Sigmoid colon (tissue), 7 donors: ENCODE measurements at places on chromosomes 5 and 9. TPM values are rescaled to one million over a fixed set of nuclear protein-coding genes. Genes with fewer than 3 reads are reported as not detected.

The TEX48 gene
- not detected for total RNA-seq

DNA sequence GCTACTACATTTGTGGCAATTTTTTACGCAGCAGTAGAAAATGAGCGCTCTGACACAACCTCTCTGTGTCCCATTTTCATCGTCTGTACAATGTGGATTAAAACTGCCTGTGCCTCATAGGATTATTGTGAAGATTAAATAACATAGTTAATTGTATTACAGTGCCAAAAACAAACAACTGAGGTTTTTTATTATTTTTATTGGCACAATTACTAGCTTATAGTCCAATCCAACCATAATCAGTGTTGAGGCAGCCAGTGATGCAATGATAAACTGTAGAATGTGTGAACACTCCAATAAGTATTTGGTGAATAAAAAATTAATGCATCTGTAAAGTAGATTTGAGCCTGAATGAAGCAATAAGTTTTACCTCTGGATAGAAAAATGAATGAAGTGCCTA, 588.3 kb downstream of the DNAH5 start:
- DNase-seq: no peak
- no peaks in the 10 kb centered on the region for H3K27me3 ChIP-seq
- no peaks in the 10 kb centered on the region for H3K36me3 ChIP-seq

GRCh38 chr5:171593976-171594375, 174.5 kb downstream of the FGF18 start:
- H3K27ac ChIP-seq: no peak overlapping the region
- H3K36me3 ChIP-seq: no peaks in the 10 kb centered on the region
- DNase-seq: no peak
- H3K27me3 ChIP-seq: no peaks in the 10 kb centered on the region

DNA sequence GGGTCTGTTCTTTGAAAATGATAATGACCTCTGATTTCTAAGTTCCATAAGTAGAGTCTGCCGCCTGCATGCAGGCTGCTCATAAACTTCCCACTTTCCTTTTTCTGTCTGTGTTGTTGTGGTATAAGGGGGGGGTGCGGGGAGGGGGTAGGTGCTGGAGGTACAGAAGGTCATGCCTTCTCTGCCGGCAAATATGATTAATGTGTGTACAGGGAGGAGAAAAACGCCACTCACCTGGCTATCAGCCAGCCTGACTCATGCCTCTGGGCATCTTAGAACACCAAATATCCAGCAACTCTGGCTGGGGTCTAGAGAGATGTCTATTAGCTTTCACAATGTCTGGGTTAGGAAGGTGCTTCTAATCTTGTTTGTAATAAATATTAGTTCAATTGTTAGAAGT, 128.3 kb downstream of the EFNA5 start:
- DNase-seq: peak; percentile 87
- H3K27me3 ChIP-seq: no peaks in the 10 kb centered on the region
- H3K4me3 ChIP-seq: peak overlapping the region; percentile 3
- H3K4me1 ChIP-seq: peaks cover 29% of the 10 kb centered on the region

DNA sequence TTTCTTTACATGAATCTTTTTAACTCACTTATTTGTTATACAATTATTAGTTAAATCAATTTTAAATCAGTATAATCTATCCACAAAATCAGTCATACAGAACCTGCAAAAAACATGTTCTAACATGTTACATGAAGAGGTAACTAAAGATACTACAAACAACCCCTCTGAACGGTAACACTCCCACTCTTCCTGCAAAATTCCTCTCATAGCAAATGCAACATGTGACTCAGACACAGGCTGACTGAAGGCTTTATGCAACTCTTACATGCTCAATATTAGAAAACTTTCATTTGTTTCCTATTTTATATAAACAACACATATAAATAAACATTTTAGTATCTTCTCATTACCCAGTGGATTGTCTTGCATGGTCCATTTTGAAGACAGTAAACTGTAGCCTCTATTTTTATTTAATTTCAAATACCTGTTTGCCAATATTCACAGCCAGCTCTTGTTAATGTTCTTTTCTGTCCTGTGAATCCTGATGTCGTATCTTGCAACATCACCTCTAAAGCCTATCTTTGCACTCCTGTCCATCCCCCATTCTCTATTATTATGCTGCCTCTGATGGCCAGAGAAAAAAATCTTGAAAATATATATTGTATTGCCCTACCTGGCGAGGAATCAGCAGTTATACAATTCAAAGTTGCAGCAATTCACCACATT, 100.5 kb upstream of the CCDC152 start:
- no peak overlapping the region for H3K27ac ChIP-seq
- no peaks in the 10 kb centered on the region for H3K27me3 ChIP-seq
- DNase-seq: no peak
- H3K4me3 ChIP-seq: no peak overlapping the region

DNA sequence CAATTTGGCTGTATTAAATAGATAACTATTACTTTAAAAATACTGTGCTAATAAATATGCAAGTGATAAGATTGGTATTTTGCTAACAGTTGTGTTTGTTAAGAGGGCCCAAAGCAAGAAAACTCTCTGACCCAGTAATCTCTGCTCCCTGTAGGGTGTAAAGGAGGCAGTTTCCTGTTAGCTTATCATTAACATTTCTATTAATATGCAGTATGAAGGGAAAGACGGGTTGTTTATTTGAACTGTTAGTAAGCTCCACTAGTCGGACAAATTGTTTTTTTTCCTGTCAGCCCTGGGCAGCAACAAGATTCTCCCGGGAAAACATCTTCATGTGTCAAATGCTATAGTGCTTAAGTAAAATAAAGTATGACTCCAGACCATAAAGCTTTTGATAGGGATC, 35.6 kb downstream of the ERP44 start:
- H3K27me3 ChIP-seq: no peaks in the 10 kb centered on the region
- H3K4me3 ChIP-seq: no peak overlapping the region
- DNase-seq: no peak
- no peak overlapping the region for H3K27ac ChIP-seq
- H3K4me1 ChIP-seq: peaks cover 8% of the 10 kb centered on the region
- H3K36me3 ChIP-seq: peaks cover 8% of the 10 kb centered on the region

- no peak overlapping the region for H3K4me3 ChIP-seq
- H3K27ac ChIP-seq: peak overlapping the region; percentile 83
- H3K4me1 ChIP-seq: no peaks in the 10 kb centered on the region
- no peaks in the 10 kb centered on the region for H3K27me3 ChIP-seq
Measured at GRCh38 chr5:177537389-177538361, 16.7 kb downstream of the FAM193B start.

- DNase-seq: no peak
- H3K36me3 ChIP-seq: no peaks in the 10 kb centered on the region
- H3K27ac ChIP-seq: no peak overlapping the region
- H3K27me3 ChIP-seq: no peaks in the 10 kb centered on the region
- H3K4me1 ChIP-seq: no peaks in the 10 kb centered on the region
Measured at GRCh38 chr9:63859475-63860215, 1425.4 kb downstream of the FOXD4L5 start.

GRCh38 chr9:37987467-37987981, 81.5 kb downstream of the SHB start:
- DNase-seq: no peak
- H3K27ac ChIP-seq: no peak overlapping the region
- H3K4me3 ChIP-seq: no peak overlapping the region
- H3K36me3 ChIP-seq: no peaks in the 10 kb centered on the region
- no peaks in the 10 kb centered on the region for H3K4me1 ChIP-seq
- H3K27me3 ChIP-seq: no peaks in the 10 kb centered on the region

- no peak overlapping the region for H3K4me3 ChIP-seq
- DNase-seq: no peak
- H3K27me3 ChIP-seq: no peaks in the 10 kb centered on the region
- H3K36me3 ChIP-seq: no peaks in the 10 kb centered on the region
- H3K27ac ChIP-seq: no peak overlapping the region
Measured at GRCh38 chr9:115998666-115999065, 154.9 kb upstream of the PAPPA start.

- DNase-seq: no peak
- H3K4me3 ChIP-seq: no peak overlapping the region
- no peak overlapping the region for H3K27ac ChIP-seq
- H3K4me1 ChIP-seq: no peaks in the 10 kb centered on the region
- no peaks in the 10 kb centered on the region for H3K36me3 ChIP-seq
- H3K27me3 ChIP-seq: no peaks in the 10 kb centered on the region
Measured at GRCh38 chr5:104297076-104297475, 734.5 kb upstream of the NUDT12 start.

DNA sequence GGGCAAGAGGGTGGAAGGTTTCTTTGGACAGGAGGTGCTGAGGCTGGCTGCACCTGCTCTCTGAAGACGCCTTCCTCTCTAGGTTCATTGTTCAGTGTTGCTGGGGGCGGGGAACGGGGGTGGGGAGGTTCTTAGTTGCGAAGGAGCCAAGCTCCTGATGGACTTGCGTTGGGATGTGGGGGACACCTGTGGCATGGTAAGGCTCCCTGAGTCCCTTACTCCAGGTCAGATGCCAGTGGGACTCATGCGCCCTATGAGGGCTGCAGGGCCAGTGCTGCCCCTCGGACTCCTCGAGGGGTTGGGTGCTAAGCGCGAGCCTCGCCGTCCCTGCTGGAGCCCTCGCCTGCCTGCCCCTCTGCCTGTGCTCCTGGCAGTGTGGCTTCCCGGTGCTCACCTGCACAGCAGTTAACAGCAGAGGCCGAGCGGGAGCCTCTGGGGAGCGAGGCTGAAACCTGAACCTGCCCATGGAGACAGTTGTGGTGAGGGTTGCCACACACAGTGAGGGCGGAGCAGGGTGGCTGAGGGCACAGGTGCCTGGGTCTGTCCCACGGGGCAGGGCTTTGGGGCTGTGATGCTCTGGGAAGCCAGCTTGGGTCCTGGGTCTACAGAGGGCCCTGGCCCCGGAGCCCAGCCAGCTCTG, 5.5 kb downstream of the RNU6ATAC start:
- no peak for DNase-seq
- H3K27ac ChIP-seq: no peak overlapping the region
- no peak overlapping the region for H3K4me3 ChIP-seq
- no peaks in the 10 kb centered on the region for H3K4me1 ChIP-seq
- H3K27me3 ChIP-seq: no peaks in the 10 kb centered on the region
